ENCODE measurements at places on chromosomes 6 and 20.

- no peak for DNase-seq
Measured at GRCh38 chr6:139522511-139523220, 148.2 kb upstream of the CITED2 start.

DNA sequence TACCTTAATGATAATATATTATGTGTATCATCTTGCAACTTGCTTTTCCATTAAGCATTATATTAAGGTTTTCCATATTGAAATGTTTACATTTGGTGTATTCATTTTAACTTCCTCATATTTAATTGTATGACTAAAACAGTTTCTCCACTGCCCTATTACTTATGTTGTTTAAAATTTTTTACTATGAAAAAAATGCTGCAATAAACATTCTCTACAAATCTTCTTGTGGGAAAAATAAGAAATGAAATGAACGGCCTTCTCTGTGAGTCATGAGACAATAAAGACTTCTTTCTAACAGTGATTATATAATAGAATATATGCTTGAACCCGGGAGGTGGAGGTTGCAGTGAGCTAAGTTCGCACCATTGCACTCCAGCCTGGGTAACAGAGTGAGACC lies 25.5 kb downstream of the FASTKD5 start:
- DNase-seq: no peak

GRCh38 chr6:151616091-151616513 lies 122.3 kb downstream of the CCDC170 start:
- no peak for DNase-seq

GRCh38 chr20:1790386-1790785 lies 104.8 kb upstream of the SIRPA start:
- DNase-seq: no peak

- DNase-seq: no peak
Measured at GRCh38 chr6:111831408-111831807, 41.8 kb downstream of the FYN start.

GRCh38 chr6:107110200-107110599 lies 5.1 kb downstream of the BEND3 start:
- DNase-seq: no peak

GRCh38 chr20:61185181-61185580 lies 66.9 kb upstream of the CDH4 start:
- DNase-seq: no peak

- no peak for DNase-seq
Measured at GRCh38 chr6:68716620-68717019, 81.5 kb downstream of the ADGRB3 start.

DNA sequence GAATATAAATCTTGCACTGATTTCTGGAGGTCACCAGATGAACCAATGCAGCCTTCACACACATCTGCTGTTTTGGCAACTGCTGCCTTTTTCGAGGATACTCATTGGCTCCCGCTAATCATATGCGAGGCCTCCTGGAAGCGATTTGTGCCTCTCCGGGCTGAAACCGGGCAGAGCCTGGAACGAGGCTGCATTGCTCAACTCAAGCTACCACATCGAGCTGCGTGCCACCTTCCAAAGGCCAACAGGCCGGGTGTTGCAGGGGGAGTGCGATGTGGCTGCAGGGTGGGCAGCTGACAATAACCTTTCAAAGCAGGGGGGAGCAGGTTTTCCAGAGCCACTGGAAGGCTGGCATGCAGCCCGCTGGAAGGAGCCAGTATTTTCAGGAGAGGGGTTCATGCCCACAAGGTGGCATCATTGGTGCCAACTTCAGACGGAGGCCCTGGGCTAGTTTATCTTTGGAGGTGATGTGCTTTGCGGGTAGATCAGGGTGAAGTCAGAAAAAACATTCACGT lies 122.6 kb upstream of the IFNGR1 start:
- peak; percentile 43 for DNase-seq

- no peak for DNase-seq
Measured at GRCh38 chr6:80439721-80440470, 333.4 kb downstream of the BCKDHB start.

- no peak for DNase-seq
Measured at GRCh38 chr20:56371977-56372376, 13.2 kb downstream of the FAM210B start.

GRCh38 chr6:159871906-159872305 lies 18.9 kb upstream of the MAS1 start:
- DNase-seq: no peak

DNA sequence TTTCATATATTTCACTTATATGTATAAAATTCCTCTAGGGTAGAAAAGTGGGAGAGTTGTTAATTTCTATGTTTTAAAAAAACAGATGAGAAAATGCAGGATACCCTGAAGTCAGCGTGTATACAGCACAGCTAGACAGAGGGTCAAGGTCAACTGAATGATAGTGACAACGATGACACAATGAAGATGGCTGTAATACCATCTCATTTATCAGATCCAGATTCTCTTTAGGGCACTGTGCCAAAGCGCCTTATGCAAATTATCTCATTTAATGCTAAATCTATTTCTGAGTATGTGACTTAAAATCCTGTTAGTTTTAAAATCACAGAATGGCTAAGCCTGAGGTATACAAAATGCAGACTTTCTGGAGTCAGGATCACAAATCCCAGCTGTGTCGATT lies 431.4 kb upstream of the RUNX2 start:
- DNase-seq: no peak

GRCh38 chr20:16004108-16004854 lies 569.0 kb downstream of the KIF16B start:
- no peak for DNase-seq

GRCh38 chr6:166419717-166420116 lies 37.0 kb upstream of the MPC1 start:
- DNase-seq: no peak

- DNase-seq: no peak
Measured at GRCh38 chr6:169811072-169811471, 59.6 kb downstream of the ERMARD start.

DNA sequence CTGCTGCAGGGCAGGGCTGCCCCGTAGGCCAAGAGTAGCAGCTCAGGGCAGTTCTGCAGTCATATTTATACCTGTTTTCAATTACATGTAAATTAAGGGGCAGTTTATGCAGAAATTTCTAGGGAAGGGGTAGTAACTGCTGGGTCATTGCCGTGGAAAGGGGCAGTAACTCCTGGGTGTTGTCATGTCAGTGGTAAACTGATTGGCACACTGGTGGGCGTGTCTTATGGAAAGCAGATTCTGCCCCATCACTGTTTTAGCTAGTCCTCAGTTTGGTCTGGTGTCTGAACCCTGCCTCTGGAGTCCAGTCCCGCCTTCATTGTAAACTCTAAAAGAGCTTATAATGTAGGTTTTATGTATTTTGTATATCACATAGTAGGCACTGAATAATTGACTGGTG lies 22.1 kb downstream of the MAP3K4 start:
- DNase-seq: no peak

- DNase-seq: no peak
Measured at GRCh38 chr6:8029243-8029870, 34.8 kb downstream of the BLOC1S5 start.

- no peak for DNase-seq
Measured at GRCh38 chr6:129369737-129370136, 340.2 kb downstream of the ARHGAP18 start.

- no peak for DNase-seq
Measured at GRCh38 chr6:113876695-113877094, 19.6 kb downstream of the MARCKS start.

DNA sequence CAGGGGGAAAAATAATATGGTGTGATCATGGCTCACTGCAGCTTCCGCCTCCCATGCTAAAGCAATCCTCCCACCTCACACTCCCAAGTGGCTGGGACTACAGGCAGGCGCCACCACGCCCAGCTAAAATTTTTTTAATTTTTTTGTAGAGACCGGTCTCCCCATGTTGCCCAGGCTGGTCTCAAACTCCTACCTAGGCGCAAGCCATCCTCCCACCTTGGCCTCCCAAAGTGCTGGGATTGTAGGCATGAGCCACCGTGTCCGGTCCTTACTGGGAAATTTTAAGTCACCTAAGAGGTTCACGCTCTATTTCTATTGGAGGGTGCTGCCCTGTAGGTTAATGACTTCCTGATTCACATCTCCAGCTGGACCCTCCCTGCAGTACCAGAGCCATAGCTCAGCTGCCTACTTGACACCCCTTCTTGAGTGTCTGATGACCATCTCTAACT lies 626 bp upstream of the CDK5RAP1 start:
- no peak for DNase-seq
